ENCODE measurements at places on chromosomes 3 and 15.

- DNase-seq, result peak; percentile 66
Measured at GRCh38 chr3:177196456-177197040, 734 bp downstream of the TBL1XR1 start.

DNA sequence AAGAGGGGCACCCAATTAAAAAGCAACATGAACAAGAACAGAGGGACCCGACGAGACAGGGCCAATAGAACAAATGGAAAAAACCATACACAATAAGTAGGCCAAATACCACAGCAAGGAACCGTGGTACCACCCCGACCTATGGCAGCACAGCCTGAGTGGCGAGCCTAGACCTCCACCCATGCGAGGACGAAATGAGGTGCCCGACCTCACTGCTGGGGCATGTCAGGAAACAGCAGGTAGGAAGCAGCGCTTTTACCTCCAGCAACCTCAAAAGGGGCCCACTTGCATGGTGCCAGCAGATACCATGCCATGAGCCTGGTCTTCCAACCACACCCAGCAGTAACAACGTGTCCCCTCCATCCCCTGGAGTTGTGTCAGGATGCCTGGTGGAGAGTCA is 77.9 kb downstream of the PCSK6 start:
- DNase-seq, result no peak

GRCh38 chr3:69232482-69232881 is 110.1 kb upstream of the LMOD3 start:
- no peak for DNase-seq

DNA sequence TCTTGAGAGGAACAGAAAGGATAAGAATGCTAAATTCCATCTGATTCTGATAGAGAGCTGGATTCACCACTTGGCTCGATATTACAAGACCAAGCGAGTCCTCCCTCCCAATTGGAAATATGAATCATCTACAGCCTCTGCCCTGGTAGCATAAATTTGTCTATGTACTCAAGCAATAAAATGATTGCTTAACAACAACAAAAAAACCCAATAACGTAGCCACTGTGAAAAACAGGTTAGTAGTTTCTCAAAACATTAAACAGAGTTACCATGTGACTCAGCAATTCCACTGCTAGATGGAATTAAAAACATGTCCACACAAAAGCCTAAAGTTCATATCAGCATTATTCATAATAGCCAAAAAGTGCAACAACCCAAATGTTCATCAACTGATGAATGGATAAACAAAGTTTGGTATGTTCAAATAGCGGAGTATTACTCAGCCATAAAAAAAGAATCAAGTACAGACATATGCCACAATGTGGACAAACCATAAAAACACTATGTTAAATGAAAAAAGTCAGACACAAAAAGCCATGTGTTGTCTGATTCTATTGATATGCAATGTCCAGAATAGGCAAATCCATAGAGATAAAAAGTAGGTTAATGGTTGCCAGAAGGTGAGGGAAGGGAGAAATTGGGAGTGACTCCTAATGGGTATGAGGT is 16.8 kb downstream of the BCL2L10 start:
- no peak for DNase-seq

DNA sequence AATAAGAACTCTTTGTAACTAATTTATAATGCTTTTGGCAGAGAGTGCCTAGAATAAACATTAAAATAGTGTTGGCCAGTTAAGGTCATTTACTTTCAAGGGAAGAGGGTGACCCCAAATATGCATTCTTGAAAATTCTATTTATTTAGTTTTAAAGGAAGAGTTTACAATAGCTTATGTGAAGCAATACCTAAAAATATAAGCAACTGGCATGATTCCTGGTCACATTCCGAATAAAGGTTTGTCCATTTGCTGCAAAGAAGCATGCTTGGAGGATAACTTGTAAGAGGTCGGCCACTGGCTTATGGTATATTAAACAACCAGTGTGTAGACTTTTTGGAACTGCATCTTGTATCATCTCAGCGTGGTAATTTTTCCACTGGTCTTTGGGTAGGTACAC is 10.2 kb downstream of the MITF start:
- DNase-seq, result no peak

DNA sequence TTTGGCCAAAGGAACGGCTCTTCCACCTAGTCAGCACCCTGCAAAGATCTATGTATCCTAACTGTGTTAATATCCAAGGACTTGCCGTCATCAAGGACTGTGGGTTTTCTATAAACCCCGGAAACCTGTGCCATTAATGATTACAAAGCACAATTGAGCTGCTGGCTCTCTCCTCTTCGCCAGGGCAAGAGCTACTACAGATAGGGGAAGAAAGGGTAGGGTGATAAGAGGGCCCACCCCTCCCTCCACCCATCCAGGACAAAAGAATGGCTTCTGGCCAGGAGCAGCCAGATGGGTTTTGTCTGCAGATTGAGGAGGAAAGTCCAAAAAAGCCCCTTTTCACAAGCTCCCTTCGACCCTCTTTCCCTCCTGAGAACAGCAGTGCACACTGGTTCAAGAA is 9.9 kb downstream of the RFT1 start:
- peak; percentile 92 for DNase-seq

- no peak for DNase-seq
Measured at GRCh38 chr15:87489902-87490665, 766.5 kb downstream of the NTRK3 start.

- no peak for DNase-seq
Measured at GRCh38 chr15:89625716-89626115, 29.6 kb downstream of the KIF7 start.

- DNase-seq, result no peak
Measured at GRCh38 chr3:156171281-156172267, 51.2 kb downstream of the KCNAB1 start.

DNA sequence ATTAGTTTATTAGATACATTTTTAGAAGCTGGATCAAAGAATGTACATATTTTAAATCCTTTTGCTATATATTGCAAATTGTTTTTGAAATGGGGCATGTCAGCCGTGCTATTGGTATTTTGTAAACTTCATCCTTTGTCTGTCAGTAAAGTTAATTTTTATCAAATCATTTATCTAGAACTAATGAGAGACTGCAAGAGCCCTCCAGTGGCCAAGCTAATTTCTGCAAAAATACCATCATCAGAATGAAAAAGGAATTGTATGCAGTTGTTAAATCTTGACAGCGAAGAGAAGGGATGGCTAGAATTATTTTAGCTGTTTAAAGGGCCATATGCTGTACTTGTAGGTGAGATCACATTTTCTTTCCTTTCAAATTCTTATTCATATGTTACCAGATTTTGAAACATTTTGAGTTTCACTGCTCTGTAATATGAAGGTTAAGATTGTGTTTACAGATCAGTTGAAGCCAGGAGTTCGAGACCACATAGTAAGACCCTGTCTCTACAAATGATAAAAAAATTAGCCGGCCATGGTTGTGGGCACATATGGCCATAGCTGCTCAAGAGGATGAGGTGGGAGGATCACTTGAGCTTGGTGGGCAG is 8.1 kb upstream of the CLDN11 start:
- peak; percentile 66 for DNase-seq

- no peak for DNase-seq
Measured at GRCh38 chr3:132681421-132681820, 21.3 kb downstream of the UBA5 start.

GRCh38 chr3:195855471-195856409 is 44.0 kb upstream of the MUC4 start:
- no peak for DNase-seq

DNA sequence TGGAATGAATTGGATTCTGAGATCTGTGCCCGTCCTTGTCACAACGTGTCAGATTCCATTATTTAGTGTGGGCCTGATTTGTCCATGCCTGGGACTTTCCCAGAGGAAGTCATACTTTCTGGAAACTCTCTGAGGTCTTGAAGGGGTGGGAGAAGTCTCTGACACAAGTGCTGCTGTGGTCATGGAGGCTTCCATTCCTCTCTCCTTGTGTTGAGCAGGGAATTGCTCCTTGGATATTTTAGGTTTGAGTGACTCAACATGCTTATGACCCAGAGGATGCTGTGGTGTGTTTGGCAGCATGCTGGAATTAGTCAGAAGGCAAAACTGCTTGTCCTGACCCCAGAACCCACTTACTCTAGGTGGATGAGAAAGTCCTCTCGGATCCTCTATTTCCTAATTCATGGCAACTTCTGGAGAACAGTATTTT is 132.1 kb downstream of the LPP start:
- DNase-seq, result no peak

DNA sequence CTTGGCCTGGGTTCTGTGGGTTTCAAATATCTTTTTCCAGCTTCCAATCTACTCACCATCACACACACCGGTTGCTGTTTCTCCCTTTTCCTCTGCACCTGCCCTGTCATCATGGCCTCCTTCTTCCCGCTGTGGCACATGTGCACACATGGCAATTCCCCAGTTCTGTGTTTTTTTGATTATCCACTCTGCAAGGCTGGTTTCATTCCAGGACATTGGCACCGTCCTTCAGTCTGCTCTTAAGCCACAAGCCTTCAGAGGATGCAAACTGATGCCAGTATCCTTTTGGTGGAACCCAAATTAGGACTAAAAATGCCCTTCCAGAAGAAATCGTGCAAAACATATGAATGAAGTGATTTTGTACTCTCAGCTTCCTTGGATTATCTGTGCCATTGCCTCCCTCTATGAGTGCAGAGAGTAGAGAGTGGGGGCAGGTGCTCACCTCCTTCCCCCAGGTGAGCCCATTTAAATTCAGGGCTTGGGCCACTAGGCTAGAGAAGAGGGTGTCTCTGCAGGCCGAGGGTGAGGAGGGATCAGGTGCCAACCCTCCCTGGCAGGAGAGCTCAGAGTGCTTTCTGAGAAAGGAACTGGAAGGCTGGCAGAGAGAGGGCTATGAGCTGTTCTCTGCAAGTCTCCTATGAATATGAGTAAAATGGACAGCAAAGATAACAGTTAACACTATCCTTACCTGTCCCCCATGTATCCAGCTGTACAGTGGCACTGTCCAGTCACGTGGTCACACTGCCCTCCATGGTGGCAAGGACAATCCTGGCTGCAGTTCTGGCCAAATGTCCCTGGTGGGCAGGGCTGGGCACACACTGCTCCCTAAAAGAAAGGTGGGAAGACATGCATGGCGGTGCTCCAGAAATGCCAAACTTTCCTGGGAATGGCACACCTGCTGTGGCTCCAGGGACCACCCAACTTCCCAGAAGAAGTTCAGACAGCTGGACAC is 100.8 kb downstream of the RAB11A start:
- DNase-seq, result no peak

DNA sequence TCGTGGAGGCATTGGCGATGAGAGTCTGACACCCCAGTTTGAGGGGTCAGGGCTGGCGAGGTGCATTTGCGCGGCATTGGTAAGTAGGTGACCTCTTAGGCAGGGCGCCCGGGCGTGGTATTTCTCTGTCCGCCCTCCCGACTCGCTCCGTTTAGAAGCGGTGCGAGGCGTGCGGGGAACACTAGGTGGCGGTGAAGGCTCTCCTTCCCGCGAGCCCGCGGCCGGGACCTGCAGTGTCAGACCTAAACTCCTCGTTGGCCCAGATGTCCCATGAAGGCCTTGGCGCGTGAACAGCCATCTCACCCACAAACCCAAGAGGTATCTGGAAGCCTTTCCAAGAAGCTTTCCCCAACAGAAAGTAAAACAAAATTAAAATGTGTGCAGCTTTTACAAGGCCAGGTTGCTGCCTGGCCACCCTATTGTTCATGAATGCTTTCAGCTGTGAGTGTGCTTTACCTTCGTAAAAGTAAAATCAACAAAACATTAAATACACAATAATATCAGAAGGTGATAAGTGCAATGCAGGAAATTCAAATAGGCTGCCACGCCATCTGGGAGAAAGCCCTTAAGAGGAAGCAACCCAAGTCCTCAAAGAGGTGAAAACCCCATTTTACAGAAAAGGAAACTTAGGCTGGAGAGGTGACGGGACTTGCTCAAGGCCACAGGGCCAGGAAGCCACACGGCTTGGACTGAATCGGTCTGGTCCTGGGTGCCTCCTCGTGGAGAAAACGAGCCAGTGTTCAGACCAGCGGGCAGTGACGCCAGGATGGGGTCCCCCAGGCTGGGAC is 120.3 kb downstream of the ETFA start:
- DNase-seq, result peak; percentile 71

GRCh38 chr3:151989621-151990020 is 116.2 kb downstream of the SUCNR1 start:
- no peak for DNase-seq

DNA sequence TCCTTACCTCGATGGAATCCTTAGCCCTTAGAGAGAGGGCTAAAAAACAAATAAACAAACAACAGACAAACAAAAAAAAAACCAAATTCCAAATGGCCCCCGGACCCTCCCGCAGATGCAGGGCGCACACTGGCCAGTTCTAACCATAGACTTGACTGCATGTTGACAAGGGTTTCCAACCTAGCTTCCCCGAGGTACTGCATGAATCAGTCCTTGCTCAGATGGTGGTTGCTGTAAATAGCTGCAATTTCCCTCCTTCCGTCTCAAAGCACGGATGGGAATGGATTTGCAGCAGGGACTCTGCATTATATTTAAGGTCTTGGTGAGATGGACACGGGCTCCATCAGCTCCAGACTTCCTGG is 162.8 kb downstream of the CD47 start:
- DNase-seq, result peak; percentile 16

GRCh38 chr3:67655364-67656121 is 1.1 kb upstream of the SUCLG2 start:
- DNase-seq, result peak; percentile 63

- no peak for DNase-seq
Measured at GRCh38 chr15:34904527-34904926, 65.0 kb downstream of the AQR start.

DNA sequence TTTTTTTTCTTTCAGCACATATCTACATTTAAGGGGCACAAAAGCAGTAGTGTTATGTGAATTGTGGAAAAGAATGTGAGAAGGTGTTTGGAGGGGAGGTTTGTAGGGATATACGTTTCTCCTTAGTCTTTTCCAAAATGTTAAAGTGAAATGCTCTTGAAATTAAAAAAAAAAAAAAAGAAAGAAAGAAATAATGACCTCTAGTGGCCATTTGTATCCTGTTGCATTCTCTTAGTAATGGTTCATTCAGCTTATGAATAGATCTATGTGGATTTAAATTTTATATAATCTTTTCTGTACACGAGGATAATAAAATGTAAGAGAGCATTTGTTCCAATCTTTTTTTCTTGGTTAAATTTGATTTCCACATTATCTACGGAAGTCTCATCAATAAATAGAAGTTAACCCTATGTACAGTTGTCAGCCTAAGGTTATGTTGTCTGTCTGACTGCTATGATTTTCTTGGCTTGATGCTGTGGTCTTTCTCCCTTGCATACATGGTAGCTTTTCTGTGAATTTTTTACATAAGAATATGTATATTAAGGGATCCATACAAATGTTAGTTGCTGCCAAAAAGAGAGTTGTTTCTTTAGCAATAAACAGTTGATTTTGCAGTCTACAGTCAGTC is 1.7 kb downstream of the P2RY13 start:
- peak; percentile 40 for DNase-seq

Data from hematopoietic multipotent progenitor cell treated with erythropoietin and hydrocortisone succinate and interleukin-3 and kit ligand, for 8 days (in vitro differentiated cells).